BJ (cell line): ENCODE measurements at places on chromosomes 2 and 18.
A peak's percentile ranks its signal among the peaks of the same experiment; 100 is the strongest.

DNA sequence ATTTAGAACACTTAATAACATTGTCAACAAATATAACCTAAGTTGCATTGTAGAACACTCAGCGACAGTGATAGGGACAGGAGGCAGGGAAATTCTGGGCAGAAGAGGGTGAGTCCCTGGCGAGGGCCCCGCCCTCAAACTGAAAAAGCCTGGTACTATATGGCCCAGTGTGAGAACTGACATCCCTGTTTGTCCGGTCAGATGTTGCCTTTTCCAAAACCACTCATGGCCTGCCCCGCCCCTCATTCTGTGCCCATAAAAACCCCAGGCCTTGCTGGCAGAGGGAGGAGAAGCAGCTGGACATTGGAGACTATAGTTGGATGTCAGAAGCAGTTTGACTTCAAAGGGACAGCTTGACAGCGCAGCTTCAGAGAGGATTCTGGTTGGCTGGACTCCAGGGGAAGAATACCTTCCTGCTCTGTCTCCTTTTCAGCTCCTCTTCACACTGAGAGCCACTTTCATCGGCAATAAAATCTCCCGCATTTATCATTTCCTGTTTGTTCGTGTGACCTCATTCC lies 47.0 kb downstream of the FAM117B start:
- no peak for DNase-seq

- DNase-seq = no peak
Observed at GRCh38 chr2:215548714-215549113, 112.8 kb upstream of the FN1 start.

DNA sequence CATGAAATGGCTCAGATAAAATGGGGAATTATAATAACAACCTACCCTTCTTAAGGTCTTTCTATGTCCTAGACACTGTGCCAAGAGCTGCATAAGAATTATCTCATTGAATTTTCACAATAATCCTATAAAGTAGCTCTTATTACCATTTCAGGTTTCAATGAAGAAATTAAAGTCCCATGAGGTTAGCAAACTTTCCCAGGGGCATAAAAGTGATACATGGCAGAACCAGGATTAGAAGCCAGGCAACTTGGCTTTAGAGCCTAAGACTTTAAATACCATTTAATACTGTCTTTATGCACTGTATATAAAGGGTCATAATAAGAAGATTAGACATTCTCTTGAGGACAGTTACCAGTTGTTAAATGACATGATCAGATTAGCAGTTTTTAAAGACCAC lies 130.1 kb downstream of the GCA start:
- no peak for DNase-seq

DNA sequence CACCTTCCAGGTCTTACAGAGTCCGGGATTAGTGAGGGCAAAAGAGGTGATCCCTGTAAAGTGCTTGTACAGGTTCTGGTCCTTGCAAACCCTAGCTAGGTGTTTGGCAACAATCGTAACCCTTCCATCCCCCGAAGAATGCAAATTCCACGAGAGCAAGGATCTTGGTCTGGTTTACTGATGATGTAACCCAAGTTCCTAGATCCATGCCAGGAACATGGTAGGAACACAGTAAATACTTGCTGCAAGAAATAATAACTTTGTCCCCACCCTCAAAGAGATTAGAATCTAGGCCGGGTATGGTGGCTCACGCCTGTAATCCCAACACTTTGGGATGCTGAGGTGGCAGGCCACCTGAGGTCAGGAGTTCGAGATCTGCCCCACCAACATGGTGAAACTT lies 6.8 kb upstream of the NEU2 start:
- no peak for DNase-seq

DNA sequence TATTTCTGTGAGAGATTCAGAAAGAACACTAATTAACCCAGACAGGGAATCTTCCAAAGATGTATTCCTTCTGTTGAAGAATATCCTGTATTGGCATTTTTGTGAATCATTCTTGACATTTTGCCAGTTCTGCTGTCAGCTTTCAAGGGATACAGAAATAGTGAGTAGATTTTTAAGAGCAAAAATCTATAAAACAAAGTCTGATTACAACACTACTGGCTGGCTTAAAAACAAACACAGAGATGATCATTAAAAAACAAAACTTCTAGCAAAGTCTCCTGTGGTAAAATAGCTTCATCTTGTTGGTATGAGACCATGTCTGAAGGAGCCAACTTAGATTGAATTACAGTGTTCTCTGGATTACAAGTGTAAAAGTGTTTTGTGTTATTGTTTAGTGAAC lies 866.3 kb upstream of the KLHL29 start:
- peak; percentile 19 for DNase-seq

GRCh38 chr2:209556354-209556961 lies 132.6 kb downstream of the MAP2 start:
- no peak for DNase-seq

- no peak for DNase-seq
Observed at GRCh38 chr2:117607202-117607601, 207.3 kb upstream of the DDX18 start.

DNA sequence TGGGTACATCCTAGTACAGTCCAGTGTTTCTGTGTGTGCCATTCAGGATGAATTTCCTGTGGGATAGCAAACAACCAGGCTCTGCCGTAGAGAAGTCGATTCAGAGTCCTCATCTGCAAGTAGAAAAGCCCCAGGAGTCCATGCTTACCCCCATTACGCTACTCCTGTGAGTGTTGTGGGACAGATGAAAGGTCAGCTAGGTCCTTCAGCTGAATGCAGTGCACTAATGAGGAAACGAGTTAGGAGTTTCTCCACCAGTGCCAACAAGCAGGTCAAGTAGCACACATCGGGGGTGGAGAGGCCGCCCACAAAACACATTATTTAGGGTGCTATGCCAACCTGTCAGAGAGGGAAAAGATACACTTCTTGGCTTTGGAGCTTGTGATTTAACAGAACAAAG lies 2.5 kb upstream of the GPR39 start:
- DNase-seq = no peak

DNA sequence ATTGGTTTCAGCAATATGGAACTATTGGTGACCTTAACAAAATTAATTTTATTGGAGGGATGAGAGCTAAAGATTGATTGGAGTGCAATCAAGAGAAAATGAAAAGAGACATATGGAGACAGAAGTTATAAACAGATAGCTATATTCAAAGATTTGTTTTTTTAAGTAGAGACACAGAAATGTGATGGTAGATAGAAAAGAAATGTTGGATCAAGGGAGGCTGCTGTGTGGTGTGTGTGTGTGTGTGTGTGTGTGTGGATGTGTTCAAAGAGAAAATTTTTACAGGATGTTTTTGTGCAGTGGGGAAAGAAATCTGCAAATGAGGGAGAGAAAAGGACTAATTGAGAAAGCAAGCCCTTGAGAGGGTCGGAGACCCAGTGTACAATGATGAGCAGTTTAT lies 249.5 kb upstream of the SPHKAP start:
- DNase-seq = no peak

- no peak for DNase-seq
Observed at GRCh38 chr18:49127471-49128190, 176.9 kb upstream of the SMAD7 start.

DNA sequence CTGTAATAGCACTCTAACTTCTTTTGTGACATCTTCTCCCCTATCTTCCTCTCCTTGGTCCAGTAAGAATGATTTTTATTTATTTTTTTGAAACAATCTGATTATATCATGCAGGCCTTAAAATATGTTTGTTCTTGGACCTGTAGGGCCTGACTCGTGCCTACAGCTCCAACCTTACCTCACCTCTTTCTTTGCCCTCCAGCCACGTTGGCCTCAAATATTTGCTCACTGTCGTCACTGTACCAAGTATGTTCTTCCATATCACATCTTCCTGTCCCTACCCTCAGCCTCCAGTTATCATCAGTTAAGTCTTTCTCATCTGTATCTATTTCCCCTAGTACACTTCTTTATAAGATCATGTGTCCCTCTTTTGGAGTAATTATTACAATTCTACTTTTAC lies 125.5 kb downstream of the CDH7 start:
- no peak for DNase-seq

- DNase-seq = no peak
Observed at GRCh38 chr2:8578335-8579244, 103.3 kb upstream of the ID2 start.

DNA sequence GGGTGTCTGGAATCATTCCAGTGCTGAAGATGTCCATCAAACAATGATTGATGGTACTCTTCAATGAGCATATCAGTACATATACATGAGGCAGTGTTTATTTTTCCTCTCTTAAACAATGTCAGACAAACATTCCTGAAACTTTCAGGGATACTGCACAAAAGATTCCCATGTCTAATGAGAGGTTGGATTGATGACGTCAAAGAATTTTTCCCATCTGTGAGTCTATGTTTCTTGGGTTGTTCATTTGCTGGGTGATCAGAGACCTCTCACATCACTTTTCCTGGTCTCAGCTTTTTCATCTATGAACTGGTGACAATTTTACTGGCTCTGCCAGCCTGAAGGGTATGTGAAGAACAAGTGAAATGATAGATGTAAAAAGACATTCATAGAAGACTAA lies 325.5 kb downstream of the EN1 start:
- DNase-seq = no peak

DNA sequence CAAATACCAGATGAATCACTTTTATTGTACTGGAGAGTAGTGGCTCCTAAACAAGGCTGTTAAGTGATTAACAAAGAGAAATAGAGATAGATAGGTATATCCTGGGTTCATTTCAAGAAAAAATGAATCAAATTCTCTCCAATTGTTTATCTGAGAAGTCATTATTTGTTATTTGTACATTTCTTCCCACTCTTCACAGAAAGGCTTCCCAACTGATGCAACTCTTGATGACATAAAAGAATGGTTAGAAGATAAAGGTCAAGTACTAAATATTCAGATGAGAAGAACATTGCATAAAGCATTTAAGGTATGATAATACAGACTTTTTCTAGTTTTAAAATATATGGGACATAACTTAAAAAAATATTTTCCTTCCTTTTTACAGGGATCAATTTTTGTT lies 7.9 kb downstream of the SSB start:
- no peak for DNase-seq

GRCh38 chr2:29115797-29116781 lies 874 bp downstream of the CLIP4 start:
- peak; percentile 76 for DNase-seq
